ENCODE measurements at places on chromosomes 7 and 10.
A peak's percentile ranks its signal among the peaks of the same experiment; 100 is the strongest.

DNA sequence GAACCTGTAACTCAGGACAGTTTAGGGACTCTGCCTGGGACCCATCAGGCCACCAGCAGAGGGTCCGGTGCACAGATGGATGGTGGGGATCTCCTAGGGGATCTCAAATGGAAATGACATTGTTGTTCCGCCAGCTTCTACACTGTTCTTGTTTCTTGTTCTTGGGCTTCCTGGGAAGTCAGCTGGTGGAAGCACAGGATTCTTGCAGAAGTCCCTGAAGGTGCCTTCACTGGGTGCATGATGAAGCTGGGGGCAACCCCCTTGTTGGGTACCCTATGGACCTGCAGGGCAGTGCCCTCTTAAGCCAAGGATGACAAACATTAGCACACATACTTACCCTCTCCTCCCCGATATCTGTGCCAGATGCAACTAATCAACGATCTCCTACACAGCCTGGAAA is 18.6 kb downstream of the SFTPD start:
- no peak for DNase-seq

GRCh38 chr7:6553448-6554044 is 2.3 kb upstream of the GRID2IP start:
- no peak for DNase-seq

DNA sequence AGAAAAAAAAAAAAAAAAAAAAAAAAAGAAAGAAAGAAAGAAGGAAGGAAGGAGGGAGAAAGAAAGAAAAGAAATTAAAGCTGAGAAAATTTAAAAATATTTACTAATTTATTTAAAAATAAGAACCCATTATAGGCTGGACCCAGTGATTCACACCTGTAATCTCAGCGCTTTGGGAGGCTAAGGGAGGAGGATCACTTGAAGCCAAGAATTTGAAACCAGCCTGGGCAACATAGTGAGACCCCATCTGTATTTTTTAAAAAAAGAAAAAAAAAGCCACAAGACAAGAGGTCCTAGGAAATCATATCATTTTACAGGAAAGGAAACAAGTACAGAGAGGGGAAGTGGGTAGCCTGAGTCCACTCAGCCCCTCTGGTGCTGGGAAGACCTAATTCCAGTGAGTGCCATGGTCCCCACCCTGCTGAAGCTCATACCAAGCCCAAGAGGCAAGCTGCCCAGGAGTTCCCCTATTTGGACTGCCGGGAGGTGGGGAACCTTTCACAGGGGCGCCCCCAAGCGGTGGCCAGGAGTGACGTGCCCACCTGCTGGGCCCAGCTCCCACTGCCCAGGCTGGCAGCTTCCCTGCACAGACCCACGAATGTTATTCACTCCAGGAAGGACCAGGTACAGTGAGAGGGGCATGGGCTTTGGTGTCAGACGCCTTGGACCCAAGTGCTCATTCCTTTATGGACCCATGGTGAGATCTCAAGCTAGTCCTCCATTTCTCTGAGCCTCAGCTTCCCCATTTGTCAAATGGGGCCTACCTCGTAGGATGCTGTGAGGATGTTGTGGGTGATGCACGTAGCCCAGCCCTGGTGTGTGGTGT is 133.6 kb downstream of the ZMIZ1 start:
- peak; percentile 43 for DNase-seq

DNA sequence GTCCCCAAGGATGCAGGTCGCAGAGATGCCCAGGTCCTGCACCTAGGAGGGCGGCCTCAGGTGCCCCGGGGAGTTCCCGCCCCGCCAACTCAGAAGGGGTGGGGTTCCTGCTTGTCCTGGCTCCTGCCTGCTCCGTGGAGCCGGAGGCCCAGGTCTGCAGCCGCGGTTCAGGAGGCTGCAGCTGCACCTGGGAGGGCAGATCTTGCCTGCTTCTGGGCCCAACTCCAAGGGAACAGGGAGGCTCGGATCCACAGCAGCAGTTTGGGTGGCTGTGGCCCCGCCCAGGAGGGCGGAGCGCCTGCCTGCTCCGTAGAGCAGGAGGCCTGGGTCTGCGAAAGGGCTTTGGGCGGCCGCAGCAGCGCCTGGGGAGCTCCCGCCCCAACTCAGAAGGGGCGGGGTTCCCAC is 108.2 kb upstream of the EGR2 start:
- no peak for DNase-seq

DNA sequence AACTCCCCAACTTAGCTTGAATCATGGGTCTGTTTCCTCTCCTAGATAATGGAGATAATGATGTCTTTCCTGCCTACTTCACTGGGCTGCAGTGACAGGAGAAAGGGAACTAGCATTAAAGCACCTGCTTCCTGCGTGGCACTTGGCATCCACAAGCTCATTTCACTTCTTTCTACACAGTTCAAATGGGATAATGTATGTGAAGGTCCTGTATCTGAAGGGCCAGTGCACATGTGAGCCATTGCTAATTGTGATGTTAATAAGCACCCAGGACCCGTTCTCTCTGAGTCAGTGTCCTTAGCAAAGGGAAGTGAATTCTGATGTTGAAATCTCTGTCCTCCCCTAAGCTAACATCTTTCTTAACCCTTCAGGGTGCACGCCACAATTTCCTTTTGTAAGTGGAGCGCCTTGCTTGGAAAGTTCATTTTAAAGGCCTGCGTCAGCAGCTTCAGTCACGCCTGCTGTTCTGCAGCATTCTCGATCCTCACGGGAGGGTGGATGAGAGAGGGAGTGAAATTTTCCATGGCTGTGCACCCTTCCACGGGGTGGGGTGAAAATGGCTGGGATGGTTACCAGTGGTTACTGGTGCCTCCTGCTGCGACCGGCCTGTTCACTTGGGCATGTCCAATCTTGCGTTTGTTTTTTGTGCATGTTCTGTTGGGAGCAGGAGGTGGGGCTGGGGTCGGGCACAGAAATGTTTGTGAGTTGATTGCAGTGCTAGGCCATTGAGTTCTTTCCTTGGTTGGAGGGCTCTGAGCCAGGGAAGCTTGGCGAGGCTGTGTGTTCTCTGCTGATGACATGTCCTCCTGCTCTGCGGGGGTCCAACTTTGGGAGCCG is 59.2 kb downstream of the HK1 start:
- peak; percentile 97 for DNase-seq

DNA sequence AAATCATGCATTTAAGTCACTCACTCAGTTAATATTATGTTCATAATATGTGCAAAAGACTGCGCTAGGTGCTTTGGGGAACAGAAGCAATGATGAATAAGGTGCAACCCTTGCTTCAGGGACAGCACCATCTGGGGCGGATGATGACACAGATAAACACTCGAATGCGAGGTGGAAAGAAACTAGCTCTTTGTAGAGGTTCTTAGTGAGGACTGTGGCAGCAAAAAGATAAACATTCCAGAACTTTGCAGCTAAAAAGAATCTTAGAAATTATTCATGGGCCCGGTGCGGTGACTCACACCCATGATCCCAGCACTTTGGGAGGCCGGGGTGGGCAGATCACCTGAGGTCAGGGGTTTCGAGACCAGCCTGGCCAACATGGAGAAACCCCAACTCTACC is 29.8 kb upstream of the CHST15 start:
- peak; percentile 23 for DNase-seq

DNA sequence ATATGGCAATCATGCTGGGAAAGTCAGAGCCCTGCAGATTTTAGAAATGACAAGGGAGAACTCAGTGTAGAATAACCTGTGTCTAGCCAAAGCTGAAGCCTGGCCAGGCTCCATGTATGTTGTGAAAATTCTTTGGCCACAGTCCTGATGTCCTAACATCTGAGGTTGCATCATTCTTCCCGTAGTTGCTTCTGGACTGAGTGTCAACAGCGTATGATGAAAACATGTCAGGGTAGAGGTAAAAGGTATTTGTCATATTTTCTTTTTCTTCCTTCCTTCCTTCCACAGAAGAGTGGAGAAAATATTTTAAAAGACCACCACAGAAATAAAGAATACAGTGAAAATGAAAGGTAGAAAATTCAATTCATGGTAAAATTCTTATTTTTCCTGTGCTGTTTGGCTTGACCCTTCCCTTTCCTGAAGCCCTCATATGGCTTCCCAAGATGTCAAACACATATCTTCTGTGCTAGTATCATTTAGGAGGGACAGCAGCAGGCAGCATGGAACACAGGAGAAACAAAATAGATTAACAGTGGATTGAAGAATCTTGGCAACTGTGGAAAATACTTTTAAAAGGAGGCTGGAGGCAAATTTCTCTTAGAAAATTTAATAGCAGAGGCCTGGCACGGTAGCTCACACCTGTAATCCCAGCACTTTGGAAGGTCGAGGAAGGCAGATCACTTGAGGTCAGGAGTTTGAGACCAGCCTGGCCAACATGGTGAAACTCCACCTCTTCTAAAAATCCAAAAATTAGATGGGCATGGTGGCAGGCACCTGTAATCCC is 18.9 kb upstream of the NRBF2 start:
- peak; percentile 96 for DNase-seq

- no peak for DNase-seq
Measured at GRCh38 chr10:22366771-22367170, 21.5 kb downstream of the SPAG6 start.

- no peak for DNase-seq
Measured at GRCh38 chr10:58956926-58957325, 219.5 kb upstream of the PHYHIPL start.

DNA sequence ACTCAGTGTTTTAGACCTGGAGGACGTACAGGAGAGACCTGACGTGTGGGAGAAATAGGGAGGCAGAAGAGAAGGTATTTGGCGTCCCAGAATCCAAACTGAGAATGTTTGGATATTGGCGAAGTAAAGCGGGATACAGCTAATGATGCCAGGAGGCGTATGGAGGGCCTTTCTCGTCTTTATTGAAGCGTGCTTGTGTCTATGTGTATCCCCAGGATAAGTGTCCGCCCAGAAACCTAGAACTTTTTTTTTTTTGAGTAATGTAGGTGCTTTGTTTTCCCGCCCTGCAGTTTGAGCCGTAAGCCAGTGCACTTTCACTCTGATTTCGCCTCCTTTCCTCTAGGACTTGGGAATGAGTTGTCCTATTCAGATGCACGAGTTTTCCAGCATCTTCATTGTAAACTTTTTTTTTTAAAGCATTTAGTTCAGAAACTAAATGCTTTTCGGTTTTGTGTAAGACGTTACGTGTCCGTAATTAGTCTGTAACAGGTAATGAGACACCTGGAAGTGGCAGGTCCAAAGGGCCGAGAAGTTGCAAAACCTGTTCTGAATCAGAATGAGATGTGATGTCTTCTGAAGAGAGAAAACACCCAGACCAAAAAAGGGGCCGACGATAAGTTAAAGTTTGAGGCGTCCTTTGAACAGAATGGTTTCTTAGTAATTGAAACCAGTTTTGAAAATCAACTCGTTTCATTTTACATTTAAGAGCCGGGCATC is 746 bp downstream of the ARL5B start:
- DNase-seq: peak; percentile 42

GRCh38 chr10:1035201-1035600 is 9.5 kb upstream of the IDI2 start:
- DNase-seq: no peak

- no peak for DNase-seq
Measured at GRCh38 chr7:128407233-128407589, 2.6 kb downstream of the IMPDH1 start.

- peak; percentile 54 for DNase-seq
Measured at GRCh38 chr10:58335306-58336005, 650 bp downstream of the UBE2D1 start.

DNA sequence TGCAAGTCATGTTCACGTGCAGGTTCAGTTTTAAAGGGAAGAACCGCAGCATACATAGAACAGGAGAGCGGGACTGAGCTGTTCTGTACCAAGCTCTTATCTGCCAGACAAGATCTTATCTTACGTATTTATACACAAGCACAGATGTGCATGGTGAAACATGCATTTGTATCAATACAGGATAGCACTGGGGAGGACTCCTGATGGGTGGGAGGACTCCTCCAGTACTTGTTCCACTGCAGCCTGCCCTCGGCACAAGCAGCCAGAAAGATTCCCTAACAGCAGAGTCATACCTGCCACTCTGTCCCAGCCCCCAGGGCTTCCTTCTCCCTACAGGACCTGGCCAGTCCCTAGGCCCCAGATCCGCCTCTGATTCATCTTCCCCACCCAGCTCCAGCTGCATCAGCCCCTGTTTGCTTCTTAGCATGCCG is 13.2 kb upstream of the PRKCQ start:
- DNase-seq: no peak

DNA sequence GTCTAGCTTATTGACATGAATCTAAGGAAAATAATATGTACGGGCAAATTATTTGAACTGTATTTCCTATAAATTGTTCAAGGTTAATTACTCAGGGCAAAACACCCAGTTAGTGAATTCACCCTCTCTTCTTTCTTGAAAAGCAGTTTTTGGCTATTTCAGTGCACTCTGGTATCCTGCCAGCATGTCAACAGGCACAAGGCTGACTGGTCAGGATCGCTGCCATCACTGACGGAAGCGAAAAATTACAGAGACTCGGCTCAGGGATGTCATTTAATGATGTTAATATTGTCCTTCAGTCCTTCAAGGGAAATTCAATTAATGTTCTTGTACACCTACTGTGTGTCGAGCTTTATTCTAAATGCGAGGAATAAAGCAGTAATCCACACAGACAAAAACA is 28.3 kb upstream of the OLAH start:
- DNase-seq: no peak

DNA sequence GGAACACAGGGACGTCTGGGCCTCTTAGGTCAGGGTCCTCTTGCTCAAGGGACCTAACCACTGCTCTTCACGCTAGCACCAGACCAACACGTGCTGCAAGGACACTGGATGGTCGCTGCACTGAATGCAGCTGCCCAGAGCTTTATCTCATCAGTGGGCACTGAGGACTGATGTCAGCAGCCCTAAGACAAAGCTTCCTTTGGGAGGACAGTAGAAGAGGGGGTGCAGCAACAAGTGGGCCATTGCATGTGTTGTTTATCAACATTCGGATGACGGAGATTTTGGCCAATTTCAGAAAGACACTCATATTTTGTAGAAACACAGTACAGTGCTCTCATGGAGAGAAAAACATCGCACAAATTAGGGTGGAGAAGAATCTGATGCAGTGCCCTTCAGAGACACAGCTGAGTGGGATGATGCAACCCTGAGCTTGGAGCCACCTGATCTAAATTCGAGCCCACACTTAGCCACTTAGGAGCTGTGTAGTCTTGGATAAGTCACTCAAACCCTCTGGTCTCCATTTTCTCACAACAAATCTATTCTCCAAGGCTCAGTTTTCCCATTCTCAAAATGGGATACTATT is 1.7 kb downstream of the OPALIN start:
- no peak for DNase-seq

DNA sequence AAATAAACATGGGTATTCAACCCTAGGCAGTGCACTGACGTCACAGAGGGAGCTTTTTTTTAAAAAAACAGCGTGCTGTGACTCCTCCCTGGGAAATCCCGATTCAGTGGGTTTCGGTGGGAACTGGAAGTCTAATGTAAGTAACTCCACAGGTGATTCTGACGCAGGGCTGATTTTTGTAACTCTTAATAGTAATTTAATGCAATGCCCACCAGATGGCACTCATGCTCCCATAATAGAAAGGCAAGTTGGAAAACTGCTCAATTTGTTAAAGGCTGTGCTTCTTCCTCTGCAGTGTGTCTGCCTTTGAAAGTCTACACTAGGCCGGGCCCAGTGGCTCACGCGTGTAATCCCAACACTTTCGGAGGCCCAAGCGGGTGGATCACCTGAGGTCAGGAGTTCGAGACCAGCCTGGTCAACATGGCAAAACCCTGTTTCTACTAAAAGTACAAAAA is 10.9 kb upstream of the RSU1 start:
- DNase-seq: peak; percentile 79

- DNase-seq: no peak
Measured at GRCh38 chr7:17878627-17879026, 61.7 kb downstream of the SNX13 start.

GRCh38 chr10:126334272-126334671 is 54.0 kb downstream of the ADAM12 start:
- DNase-seq: no peak
